GF-D8 (cell line): ENCODE measurements at places on chromosomes 3 and 15.

DNA sequence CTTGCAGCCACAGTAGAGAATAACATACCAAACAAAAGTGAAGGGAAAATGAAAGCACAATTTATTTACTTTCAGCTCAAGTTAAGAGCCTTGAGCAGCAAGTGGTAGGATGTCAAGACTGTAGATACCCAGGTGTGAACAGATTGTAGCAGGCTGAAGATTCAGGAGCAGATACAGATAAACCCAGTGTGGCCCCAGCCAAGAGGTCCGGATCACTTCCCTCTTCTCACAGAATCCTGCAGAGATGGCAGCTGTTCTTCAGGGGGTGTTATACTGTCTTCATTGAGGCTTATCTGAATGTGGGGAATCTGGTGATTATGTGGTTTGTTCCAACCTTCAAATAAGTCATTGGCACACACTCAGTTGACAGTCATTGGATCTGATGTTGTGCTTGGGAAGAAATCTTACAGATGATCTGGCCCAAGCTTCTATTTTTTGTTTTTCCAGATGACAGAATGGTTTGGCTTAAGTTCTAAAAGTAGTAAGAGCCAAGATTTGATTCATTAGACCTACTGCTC lies 2.2 kb downstream of the STARD9 start:
- no peak for DNase-seq

GRCh38 chr3:134085034-134085775 lies 55.5 kb upstream of the SLCO2A1 start:
- no peak for DNase-seq

DNA sequence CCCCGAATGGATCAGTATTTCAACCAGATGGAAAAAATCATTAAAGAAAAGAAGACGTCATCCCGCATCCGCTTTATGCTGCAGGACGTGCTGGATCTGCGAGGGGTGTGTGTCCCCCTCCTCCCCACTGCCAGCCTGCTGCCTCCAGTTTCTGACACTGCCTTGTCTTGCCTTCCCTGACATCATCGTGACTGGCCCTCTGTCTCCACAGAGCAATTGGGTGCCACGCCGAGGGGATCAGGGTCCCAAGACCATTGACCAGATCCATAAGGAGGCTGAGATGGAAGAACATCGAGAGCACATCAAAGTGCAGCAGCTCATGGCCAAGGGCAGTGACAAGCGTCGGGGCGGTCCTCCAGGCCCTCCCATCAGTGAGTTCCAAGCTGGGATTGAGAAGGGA lies 10.9 kb downstream of the EIF4G1 start:
- no peak for DNase-seq

DNA sequence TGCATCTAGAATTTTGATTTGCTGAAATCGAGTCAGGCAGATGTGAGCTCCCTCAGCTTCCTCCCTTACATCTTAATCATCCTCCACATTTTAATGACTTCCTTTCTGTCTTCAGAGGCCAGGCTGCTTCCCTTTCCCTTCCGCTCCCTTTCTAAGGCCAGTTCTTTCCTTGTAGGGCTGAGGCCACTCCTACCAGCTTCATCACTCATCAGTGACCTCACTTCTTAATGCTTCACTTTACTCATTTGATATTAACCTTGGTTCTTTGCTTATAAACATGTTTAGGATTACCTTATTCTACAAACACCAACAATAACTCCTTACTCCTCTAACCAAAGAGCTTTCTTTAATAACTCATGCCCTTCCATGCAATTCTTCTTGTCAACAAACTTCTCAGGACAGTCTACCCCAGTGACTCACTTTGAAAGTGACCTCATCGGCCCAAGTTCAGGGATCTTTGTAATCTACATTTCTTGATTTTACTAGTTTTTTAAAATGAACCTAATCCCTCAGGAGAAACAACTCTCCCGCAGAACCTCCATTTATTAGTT lies 23.9 kb downstream of the ILDR1 start:
- DNase-seq: peak; percentile 89

GRCh38 chr3:160648701-160649100 lies 28.3 kb upstream of the ARL14 start:
- DNase-seq: no peak

- no peak for DNase-seq
Observed at GRCh38 chr3:16513141-16514020, at the start of gene RFTN1. Gene RFTN1, minus strand, starts transcription at chr3:16513699. Its CDS starts 19,830 bp downstream, at chr3:16493869.

GRCh38 chr3:188369526-188369925 lies 215.6 kb downstream of the LPP start:
- DNase-seq: no peak

GRCh38 chr3:138059261-138059660 lies 49.3 kb downstream of the CLDN18 start:
- DNase-seq: no peak

- no peak for DNase-seq
Observed at GRCh38 chr15:88918738-88919137, 5.6 kb upstream of the MFGE8 start.

DNA sequence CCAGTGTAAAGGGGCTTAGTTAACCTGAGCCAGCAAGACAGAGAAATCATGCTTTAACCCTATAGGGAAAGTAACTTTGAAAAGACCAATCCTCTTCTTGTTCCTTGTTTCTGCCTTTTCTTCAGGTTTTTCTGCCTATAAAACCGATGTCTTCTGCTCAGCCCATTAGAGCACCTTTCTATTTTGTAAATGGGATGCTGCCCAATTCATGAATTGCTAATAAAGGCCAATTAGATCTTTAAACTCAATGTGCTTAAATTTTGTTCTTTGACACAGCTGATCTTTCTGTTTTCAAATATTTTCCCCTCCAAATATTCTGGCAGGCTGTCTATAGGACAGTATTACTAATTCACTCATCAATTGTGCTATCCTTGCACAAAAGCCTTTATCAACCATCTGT lies 33.8 kb upstream of the SPTSSB start:
- no peak for DNase-seq

GRCh38 chr15:41809121-41809520 lies 18.8 kb upstream of the JMJD7 start:
- no peak for DNase-seq

- no peak for DNase-seq
Observed at GRCh38 chr3:146020969-146021368, 140.0 kb downstream of the PLOD2 start.

DNA sequence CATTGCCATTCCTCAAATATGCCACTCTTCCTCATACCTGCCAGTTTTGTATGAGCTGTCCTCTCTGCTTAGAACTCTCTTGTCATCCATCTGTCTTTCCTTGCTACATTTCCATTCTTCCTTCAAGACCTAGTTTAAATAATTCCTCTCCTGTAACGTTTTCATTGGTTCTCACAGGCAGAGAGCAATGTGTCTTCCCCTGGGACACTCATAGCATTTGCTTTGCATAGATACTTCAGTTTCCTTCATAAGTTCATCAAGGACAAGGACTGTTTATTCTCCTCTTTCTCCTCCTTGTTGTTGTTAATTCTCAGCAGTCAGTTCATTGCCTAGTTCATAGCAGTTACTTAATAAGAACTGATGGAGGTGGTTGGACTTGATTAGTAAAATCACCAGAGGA lies 10.5 kb downstream of the NR2C2 start:
- DNase-seq: no peak

DNA sequence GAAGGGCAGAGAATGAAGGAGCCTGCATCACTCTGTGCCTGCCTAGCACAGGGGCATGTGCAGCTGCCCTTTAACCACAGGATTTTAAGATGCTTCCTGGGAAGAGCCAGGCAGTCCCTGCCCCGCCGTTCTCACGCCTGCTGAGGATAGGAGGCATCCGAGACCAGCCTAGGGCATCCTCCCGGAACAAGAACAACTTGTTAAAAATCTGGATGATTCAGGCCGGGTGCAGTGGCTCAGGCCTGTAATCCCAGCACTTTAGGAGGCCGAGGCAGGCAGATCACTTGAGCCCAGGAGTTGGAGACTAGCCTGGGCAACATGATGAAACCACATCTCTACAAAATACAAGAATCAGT lies 15.2 kb downstream of the NRROS start:
- no peak for DNase-seq

- DNase-seq: no peak
Observed at GRCh38 chr3:112550859-112551258, 10.9 kb downstream of the ATG3 start.

GRCh38 chr15:44782516-44782915 lies 46.2 kb downstream of the TRIM69 start:
- no peak for DNase-seq

- DNase-seq: no peak
Observed at GRCh38 chr3:113157408-113158030, 53.8 kb upstream of the BOC start.

- no peak for DNase-seq
Observed at GRCh38 chr15:27645672-27646071, 453.4 kb downstream of the OCA2 start.

DNA sequence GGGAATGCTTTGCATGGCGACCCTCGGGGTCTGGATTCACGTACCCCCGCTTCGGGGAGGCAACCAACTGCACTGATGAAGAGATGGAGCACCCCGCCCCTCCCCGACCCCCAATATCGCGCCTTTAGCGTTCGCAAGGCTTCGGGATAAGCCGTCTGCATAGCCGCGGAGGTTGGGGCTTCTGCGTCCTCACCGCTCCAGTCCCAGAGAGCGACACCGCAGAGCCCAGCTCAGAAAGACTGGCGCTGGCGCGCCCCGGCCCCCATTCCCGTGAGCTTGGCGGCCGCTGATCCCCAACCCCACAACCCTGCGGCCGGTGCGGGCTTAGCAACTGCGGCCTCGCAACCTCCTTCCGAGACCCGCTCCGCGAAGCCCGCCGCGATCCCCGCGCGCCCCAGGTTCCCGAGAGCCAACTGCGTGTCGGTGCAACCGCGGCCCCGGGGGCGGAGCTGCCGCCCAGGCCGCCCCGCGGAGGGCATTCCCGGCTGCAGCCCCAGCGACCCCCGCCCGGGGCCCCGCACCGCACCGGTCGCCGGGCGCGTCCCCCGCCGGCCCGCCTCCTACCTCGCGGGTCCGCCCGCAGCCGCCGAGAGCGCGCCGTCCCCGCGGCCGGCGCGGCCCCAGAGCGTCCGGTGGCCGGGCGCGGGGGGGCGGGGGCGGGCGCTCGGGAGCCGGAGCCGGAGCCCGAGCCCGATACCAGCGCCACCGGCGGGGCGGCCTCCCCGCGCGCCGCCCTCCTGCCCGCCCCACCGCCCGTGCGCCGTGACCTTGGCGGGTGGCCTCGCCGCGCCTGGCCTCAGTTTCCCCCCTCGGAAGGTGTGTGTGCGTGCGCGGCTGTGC lies 79.5 kb downstream of the IQSEC1 start:
- no peak for DNase-seq

- DNase-seq: no peak
Observed at GRCh38 chr3:11560746-11561145, 83.0 kb downstream of the VGLL4 start.

DNA sequence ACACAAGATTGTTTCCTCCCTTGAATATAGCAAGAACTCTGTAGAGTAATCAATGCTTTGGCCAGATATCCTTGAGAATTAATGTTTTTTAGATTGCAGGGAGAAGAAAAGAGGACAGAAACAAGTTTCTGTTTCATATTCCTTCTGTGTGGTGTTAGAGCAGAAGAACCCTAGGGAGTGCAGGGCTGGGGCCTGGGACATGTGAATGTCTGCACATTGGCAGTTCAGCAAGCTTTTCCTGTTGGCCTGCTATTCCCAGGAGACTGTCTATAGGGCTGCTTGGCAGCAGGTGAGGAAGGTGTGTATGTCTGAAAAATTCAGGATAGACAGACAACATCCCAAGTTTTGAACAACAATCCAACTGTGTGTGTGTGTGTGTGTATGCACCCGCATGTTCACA lies 13.6 kb upstream of the CNBP start:
- DNase-seq: no peak

- DNase-seq: no peak
Observed at GRCh38 chr3:57393977-57394376, 101.5 kb upstream of the ASB14 start.

GRCh38 chr15:64732156-64732860 lies 43.1 kb downstream of the RBPMS2 start:
- DNase-seq: no peak

DNA sequence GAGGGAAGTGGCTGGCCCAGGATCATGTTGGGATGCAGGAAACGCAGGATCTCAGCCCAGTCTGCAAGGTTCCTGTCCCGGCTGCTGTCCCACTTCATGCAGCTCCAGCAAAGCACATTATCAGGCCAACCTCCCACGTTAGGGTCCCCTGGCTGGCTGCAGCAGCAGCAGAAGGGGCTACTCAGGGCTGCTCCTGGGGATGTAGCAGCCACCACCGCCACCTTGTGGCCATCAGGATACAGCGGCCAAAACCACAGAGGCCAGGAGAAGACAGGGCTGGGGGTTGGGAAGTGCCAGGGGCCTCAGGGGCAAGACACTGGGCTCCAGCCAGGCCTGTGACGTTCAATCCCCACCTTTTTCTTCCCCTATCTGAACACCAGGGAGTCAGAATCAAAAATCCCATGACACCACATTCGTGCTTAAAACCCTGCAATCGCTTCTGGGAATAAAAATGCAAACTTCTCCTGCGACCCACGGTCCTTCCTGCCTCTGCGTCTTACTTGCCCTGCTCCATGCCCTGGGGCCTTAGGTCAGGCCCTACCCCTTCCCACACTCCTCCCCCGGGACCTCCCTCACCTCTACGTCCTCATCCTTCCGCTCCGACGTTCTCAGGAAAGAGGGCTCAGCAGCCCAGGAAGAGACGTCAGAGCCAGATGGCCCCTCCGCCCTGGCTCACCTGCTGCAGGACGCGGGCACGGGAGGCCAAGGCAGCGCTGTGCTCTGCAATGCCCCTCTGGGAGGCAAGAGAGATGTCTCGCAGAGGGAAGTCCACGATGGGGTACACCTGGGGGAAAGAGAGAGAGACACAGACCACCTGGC lies 21.5 kb downstream of the SSUH2 start:
- no peak for DNase-seq

GRCh38 chr3:106962993-106963392 lies 414.2 kb upstream of the CCDC54 start:
- no peak for DNase-seq

GRCh38 chr3:97658668-97659285 lies 105.8 kb upstream of the ARL6 start:
- no peak for DNase-seq

GRCh38 chr15:23910030-23910429 lies 222.9 kb upstream of the NDN start:
- no peak for DNase-seq

GRCh38 chr3:146894406-146894805 lies 289.3 kb upstream of the PLSCR5 start:
- DNase-seq: no peak

GRCh38 chr3:142009029-142009428 lies 132.6 kb downstream of the ATP1B3 start:
- DNase-seq: no peak

- no peak for DNase-seq
Observed at GRCh38 chr3:9450991-9451390, 53.6 kb downstream of the SETD5 start.

GRCh38 chr3:8542190-8543135 lies 40.8 kb downstream of the LMCD1 start:
- no peak for DNase-seq

- DNase-seq: no peak
Observed at GRCh38 chr3:171718493-171719185, 91.6 kb downstream of the PLD1 start.

DNA sequence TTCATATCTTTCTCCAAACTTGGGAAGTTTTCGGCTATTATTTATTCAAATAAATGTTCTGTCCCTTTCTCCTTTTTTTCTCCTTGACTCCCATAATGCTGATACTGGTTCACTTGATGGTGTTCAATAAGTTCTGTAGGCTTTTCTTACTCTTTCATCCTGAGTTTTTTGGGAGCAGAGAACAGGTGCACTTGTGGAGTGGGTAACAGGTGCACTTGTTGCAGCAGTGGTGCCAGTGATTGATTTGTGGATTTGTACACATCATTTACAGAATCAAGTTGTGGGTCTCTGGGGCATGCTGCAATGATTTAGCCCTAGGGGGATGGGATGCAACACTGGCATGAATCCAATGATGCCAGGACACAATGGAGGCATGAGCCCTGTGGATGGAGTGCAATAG lies 14.8 kb upstream of the OR5H1 start:
- no peak for DNase-seq

GRCh38 chr15:84910928-84911623 lies 26.6 kb downstream of the SLC28A1 start:
- no peak for DNase-seq
